HFFc6 (cell line): ENCODE measurements at places on chromosomes 7 and 10. TPM values are rescaled to one million over a fixed set of nuclear protein-coding genes. Genes with fewer than 3 reads are reported as not detected.

DNA sequence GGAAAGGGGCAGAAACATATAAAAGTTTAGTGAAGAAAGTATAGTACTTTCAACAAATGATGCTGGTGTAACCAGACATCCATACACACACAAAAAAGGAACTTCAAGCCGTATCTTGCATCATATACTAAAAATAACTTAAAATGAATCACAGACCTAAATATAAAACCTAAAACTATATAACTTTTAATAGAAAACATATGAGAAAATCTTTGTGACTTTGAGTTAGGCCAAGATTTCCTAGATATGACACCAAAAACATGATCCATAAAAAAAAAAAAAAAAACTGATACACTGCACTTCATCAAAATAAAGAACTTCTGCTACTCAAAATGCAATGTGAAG lies 40.9 kb downstream of the NUDCD3 start:
- H3K4me1 ChIP-seq: peaks cover 33% of the 10 kb centered on the region
- H3K4me3 ChIP-seq: peak overlapping the region; percentile 72
- DNase-seq: peak; percentile 43
- no peaks in the 10 kb centered on the region; the same call in 1 of the 2 replicates for H3K27me3 ChIP-seq
- peak overlapping the region; percentile 89 for H3K27ac ChIP-seq

GRCh38 chr7:11294218-11294617 lies 320.5 kb downstream of the PHF14 start:
- no peak for DNase-seq
- H3K27me3 ChIP-seq: peaks cover 1% of the 10 kb centered on the region; the same call in 1 of the 2 replicates

DNA sequence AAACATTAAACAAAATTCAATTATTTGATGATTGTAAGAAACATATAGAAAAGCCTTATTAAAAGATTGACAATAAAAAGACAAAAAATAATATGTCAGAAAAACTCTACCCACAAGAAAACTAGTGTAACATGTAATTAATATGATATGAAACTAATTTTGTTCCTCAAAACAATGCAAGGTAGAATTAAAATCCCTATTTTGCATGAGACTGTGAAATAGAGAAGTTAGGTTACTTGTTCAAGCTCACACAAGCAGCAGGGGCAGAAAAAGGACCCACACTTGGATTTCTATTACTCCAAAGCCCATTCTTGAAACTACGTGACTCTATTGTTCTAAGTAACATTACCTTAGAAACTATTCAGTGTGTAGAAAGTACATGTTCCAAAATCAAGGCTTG lies 96.4 kb downstream of the KCNMA1 start:
- H3K4me3 ChIP-seq: no peak overlapping the region
- DNase-seq: no peak
- H3K27ac ChIP-seq: no peak overlapping the region
- no peaks in the 10 kb centered on the region; the same call in 1 of the 2 replicates for H3K27me3 ChIP-seq
- H3K4me1 ChIP-seq: peaks cover 55% of the 10 kb centered on the region

DNA sequence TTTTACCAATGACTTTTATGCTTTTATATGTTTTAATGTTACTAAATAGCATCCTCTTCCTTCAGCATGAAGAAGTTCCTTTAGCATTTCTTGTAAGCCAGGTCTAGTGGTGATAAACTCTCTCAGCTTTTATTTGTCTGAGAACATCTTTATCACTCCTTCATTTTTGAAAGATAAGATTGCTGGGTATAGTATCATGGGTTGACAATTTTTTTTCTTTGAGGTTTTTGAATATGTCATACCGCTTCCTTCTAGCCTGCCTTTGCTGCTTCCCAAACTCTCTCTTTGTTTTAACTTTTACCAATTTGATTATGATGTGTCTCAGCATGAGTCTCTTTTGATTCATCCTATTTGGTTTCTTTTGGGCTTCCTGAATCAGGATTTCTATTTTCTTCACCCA lies 108.2 kb upstream of the KAT6B start:
- H3K27ac ChIP-seq: no peak overlapping the region
- H3K4me3 ChIP-seq: no peak overlapping the region
- peaks cover 41% of the 10 kb centered on the region for H3K36me3 ChIP-seq
- no peak for DNase-seq
- no peaks in the 10 kb centered on the region for H3K4me1 ChIP-seq

DNA sequence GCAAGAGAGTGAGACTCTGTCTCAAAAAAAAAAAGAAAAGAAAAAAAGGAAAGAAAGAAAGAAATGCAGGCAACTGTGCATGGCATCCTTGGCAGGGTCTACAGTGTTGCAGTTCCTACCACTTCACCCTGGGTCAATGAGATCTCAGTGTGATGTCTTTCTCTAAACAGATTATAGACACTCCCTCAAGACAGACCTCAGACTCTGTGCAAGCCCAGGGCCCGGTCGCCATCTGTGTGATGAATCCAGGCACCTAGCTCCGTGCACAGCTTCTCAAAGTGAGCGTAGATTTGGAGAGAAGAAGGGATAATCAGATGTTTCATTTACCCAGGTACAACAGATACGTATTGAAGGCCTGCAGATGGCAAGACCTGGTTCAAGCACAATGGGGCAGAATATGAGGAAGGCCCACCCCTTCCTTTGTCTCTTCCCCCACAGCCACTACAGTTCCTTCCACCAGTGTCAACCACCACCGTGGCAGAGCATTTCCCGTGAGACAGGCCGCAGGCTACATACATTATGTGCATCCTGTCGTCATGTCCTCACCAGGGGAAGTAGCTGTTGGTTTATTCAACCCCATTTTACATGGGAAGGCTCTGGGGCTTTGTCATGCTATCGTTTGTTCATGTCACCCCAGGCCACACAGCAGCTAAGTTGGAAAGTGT lies 471.7 kb upstream of the GALNT17 start:
- no peaks in the 10 kb centered on the region; the same call in 1 of the 2 replicates for H3K36me3 ChIP-seq
- no peak overlapping the region for H3K4me3 ChIP-seq
- peaks cover 2% of the 10 kb centered on the region; the same call in 1 of the 2 replicates for H3K27me3 ChIP-seq
- H3K4me1 ChIP-seq: no peaks in the 10 kb centered on the region

GRCh38 chr7:4851459-4852422 lies 10.1 kb downstream of the PAPOLB start:
- H3K4me3 ChIP-seq: no peak overlapping the region
- no peak overlapping the region for H3K27ac ChIP-seq
- H3K36me3 ChIP-seq: peaks cover 5% of the 10 kb centered on the region
- peaks cover 23% of the 10 kb centered on the region for H3K27me3 ChIP-seq
- peak; percentile 3 for DNase-seq
- peaks cover 20% of the 10 kb centered on the region; the same call in 1 of the 2 replicates for H3K4me1 ChIP-seq

DNA sequence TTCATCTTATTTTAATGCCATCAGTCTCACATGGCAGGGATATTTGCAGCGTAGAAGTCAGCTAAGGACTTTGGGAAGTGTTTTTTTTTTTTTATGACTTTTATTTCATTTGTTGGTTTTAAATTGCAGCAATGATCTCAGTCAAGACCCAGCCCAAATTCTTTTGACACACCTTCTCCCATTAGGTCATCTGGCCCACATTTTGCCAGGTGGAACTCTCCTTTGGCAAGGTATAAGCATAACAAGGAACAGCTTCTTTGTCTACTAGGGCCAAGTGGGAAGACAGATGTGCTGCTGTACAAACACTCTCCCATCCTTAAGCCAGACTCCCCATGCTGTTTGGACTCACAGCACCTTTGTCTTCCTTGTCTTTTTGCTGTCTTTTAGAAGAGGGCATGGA lies 41.8 kb downstream of the PLEKHA8 start:
- H3K27ac ChIP-seq: no peak overlapping the region
- H3K4me1 ChIP-seq: peaks cover 30% of the 10 kb centered on the region
- H3K27me3 ChIP-seq: no peaks in the 10 kb centered on the region
- no peak overlapping the region for H3K4me3 ChIP-seq

DNA sequence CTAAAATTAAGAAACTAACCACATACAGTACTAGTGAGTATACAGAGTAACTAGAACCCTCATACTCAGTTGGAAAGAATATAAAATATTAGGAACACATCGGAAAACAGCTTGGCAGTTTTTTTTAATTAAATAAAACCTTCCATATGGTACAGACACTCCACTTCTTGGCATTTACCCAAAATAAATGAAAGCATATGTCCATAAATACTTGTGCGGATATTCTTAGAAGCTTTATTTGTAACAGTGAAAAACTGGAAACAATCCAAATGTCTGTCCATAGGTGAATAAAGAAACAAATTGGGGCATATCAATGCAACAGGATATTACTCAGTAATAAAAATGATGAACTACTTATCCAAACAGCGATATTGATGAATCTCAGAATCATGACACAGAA lies 410.0 kb downstream of the HTR7 start:
- H3K36me3 ChIP-seq: no peaks in the 10 kb centered on the region
- no peak overlapping the region for H3K27ac ChIP-seq
- no peaks in the 10 kb centered on the region; the same call in 1 of the 2 replicates for H3K4me1 ChIP-seq
- DNase-seq: no peak

DNA sequence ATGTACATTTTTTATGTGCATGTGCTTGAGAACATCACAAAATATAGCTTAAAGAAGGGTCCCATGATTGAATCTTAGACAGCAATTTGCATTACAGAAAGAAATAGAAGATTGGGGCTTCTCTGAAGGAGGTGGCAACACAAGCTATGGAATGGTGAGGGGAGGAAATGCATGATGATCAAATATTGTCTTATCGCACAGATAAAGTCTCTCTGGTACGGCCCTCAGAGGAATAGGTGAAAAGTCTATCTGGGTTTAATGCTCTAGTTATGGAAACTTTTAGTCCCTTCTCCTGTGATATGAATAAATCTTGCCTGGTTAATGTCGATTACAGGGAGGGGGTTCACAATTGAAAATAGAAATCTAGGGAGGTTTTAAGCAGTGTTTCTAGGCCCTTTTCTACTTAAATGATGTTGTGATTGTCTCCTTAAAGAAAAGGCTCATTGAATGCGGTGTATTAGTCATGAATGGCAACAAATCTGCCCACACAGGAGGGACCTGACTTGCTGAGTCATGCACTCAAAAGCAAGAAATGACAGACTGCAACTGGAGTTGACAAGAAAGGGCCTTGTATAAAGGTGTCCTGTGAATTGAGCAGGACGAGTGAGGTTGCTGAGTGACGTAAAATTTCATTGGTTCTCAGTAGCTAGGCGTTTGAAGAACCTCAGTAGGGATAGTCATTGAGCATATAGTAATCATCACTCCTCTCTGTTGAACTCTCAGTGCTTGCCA lies 133.4 kb upstream of the CSTF2T start:
- peaks cover 6% of the 10 kb centered on the region; the same call in 1 of the 2 replicates for H3K4me1 ChIP-seq
- H3K4me3 ChIP-seq: no peak overlapping the region
- DNase-seq: peak; percentile 19
- H3K27me3 ChIP-seq: peaks cover 2% of the 10 kb centered on the region; the same call in 1 of the 2 replicates
- H3K27ac ChIP-seq: no peak overlapping the region

DNA sequence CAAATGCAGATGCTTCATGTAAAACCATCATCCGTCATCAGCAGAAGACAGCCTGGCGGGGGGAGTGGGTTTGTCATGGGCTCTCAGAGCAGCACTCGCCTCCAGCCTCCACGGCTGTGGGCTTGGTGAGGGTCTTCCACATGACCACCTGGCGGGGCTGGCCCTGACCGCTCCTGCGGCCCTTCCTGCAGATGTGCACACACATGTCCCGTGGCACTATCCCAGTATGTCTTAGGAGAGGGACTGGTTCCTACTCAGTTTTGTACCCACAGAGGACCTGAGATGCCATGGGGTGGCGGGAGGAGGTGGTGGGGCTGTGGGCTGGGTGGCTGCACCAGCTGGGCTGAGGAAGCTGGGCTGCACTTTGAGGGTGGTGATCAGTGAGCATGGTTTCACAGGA lies 4.7 kb downstream of the IDI2 start:
- H3K27ac ChIP-seq: no peak overlapping the region; the same call in 1 of the 2 replicates
- H3K36me3 ChIP-seq: peaks cover 47% of the 10 kb centered on the region
- no peak overlapping the region for H3K4me3 ChIP-seq
- H3K4me1 ChIP-seq: no peaks in the 10 kb centered on the region
- no peak for DNase-seq

GRCh38 chr7:41629711-41630111 lies 73.2 kb downstream of the INHBA start:
- no peak overlapping the region for H3K4me3 ChIP-seq
- H3K36me3 ChIP-seq: no peaks in the 10 kb centered on the region
- H3K4me1 ChIP-seq: peaks cover 27% of the 10 kb centered on the region
- H3K27me3 ChIP-seq: no peaks in the 10 kb centered on the region; the same call in 1 of the 2 replicates
- H3K27ac ChIP-seq: no peak overlapping the region

DNA sequence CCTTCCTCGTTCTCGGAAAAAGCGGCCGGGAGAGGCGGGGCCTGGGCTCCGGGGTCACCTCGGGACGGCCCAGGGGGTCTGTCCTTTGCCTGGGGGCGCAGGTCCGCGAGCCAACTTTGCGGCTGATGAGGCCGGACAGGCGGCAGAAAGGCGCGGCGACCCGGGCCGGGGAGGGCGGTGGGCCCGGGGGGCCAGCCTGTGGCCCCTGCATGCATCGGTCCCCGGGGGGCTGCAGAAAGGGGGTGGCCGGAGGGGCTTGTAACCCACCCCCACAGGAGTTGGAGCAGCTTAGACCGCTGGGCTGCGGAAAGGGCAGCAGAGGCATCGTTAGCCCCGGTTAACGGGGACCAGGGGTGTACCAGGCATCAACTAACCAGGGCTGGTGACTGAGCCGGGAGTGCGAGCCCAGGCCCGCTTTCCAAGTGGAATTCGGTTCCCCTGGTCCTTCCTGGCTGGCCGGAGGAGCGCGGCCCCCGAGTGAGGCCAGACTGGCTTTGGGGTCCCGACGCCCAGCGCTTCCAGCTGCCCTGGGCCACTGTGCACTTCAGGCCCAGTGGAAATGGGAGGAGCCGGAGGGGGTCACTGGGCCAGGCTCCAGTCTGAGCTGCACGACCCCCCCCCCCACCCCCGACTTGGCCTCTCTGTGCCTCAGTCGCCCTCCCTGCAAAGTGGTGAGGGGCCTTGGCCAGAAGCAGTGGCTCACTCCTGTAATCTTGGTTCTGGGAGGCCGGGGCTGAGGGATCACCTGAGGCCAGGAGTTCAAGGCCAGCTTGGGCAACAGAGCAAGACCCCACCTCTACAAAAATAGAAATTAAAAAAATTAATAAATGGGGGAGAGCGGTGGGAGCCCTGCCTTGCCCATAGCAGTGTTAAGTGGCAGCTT lies 919 bp downstream of the SLC29A4 start:
- H3K4me1 ChIP-seq: 0 out of 2 replicates have a peak, but pooled peaks cover 4% of the 10 kb centered on the region
- no peak overlapping the region for H3K4me3 ChIP-seq
- DNase-seq: no peak
- peaks cover 8% of the 10 kb centered on the region for H3K27me3 ChIP-seq
- H3K36me3 ChIP-seq: no peaks in the 10 kb centered on the region

The SORCS1 gene
- total RNA-seq: 0.09 TPM in 1 of 3 replicates, not detected in the others

The STOX1 gene
- 0.06 TPM in 1 of 3 replicates, not detected in the others for total RNA-seq

The PDE6C gene
- total RNA-seq: not detected in 3 replicates

The LYZL1 gene
- not detected in 3 replicates for total RNA-seq

The CPEB3 gene
- total RNA-seq: 0.92 to 1.1 TPM (median 1.1 TPM) in 3 replicates

The CD36 gene
- 0.74 and 3.8 TPM in 2 replicates for total RNA-seq

The NKX1-2 gene
- not detected in 3 replicates for total RNA-seq

The PKD2L1 gene
- not detected in 3 replicates for total RNA-seq

The UPK3B gene
- total RNA-seq: not detected in 3 replicates

The TMEM225B gene
- total RNA-seq: 0.36 to 0.47 TPM (median 0.37 TPM) in 3 replicates
